ENCODE measurements at places on chromosomes 11 and 22.

GRCh38 chr11:66157182-66157864, 87.3 kb downstream of the PACS1 start:
- DNase-seq: no peak

DNA sequence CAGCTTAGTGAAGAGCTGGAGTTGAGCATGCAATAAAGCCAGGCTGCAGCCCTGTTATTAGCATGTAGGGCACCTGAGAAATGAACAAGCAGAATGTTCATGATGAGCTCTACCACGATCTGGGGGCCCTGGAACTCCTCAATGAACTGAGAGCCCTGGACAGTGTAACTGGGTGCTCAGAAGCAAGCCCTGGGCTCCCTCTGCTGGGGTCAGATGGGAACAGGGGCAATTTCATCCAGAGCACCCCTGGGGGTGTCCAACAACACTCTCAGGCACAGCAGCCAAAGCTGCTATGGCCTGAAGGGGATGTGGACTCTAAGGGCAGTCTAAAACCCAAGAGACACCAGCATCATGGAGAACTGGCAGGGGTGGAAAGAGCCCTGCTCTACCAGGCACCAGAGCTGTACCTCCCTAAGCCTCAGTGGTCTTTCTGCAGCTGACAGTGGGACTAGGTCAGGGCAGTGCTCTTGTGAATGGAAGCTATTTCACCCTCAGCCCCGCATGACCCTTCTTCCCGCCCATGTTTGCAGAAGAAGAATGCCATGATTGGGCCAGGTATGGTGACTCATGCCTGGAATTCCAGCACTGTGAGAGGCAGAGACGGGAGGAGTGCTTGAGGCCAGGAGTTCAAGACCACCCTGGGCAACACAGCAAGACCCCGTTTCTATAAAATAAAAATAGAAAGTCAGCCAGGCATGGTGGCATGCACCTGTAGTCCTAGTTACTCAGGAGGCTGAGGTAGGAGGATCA, 28.9 kb downstream of the THOC5 start:
- DNase-seq: peak; percentile 12

GRCh38 chr11:66479394-66480116, 679 bp upstream of the DPP3 start:
- DNase-seq: peak; percentile 89

- DNase-seq: no peak
Measured at GRCh38 chr22:28021116-28021997, 102.3 kb upstream of the PITPNB start.

- no peak for DNase-seq
Measured at GRCh38 chr11:92870196-92870832, 99.1 kb upstream of the MTNR1B start.

DNA sequence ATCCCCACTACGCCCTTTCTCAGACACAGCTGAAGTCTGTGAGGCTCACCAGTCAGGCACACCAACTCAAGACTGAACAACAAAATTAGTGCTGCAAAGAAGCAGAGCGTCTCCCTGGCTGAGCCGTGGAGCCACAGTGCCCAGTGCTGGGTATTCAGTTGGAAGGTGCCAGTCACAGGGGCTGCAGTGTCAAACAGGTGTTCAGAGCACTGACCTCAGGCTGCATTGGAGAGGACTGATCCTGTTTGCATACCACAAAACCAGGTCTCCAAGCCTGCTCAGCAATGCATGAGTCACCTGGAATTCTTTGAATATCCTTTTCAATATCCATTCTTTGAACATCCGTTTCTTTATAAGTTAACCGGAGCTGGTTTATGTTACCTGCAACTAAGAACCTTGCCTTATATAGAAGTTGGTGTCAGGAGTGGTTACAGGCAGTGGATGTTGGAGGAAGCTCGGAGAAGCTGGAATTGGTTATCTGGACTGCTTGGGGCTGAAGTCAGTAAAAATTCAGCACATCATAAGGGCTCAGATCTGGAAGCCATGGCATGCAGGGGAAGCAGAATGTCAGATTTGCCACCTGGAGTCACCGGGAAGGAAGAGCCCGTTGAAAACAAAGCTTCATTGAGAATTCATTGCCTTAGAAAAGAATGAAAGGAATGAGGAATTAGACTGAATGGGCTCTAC, 30.3 kb downstream of the PDGFB start:
- peak; percentile 77 for DNase-seq

DNA sequence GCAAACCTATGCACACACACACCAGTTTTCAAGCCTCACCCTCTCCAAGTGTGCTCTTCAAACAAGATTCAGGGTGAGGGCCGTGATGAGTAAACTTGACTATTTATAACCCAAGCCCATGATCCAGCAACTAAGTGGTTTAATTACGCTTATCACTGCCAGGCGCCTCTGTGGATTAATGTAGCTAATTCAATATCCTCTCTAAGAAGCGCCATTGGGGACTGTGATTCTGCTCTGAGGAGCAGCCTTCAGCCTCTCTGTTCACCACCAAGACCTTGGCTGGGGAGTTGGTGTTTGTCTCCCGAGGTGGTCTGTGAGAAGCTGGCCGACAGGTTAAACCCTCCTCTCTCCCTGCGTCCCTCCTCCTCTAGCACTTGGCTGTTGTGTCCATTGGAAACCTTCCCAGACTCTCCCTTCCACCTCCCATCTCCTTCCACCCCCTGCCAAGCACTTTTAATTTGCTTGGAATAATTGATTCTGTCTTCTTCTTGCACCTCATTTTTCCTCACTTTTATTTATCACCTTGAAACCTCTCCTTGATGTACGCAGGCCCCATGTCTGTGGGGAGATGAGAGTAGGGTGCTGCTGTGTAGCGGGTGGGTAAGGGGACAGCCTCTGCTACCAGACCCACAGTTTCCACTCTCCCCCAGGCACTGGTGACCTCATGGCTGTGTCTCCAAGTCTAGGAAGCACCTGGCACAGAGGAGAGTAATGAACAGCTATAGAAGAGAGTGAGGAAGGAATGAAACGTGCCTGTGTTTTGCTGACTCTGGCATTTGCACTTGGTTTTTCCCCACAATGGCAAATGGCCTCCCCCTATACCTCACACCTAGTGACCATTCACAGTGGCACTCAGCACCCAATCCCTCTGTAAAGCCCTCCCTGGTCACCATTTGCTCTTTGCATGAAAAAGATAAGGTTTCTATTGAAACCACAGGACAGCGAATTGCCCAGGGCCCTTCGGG, 236.6 kb downstream of the GRIK4 start:
- no peak for DNase-seq

DNA sequence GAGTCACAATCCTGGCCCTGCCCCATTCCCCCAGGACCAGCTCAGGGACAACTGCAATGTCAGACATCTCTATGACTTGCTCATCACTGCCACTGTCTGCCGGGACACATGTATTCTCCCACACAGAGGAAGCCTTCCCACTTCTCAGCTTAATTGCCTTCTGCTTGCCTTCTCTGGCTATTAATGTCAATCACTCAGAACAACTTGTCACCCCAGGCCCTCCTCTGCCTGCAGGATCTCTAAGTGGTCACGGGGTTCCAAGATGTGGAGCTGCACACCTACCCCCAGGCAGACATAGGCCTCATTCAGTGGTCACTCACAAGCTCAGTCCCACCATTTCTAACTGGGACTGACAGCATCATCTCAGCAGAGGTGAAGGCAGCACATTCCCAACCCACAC, 15.1 kb downstream of the PLEKHA7 start:
- no peak for DNase-seq

GRCh38 chr11:83007477-83007876, 64.2 kb downstream of the RAB30 start:
- DNase-seq: no peak

GRCh38 chr22:44404341-44405020, 91.7 kb upstream of the SHISAL1 start:
- no peak for DNase-seq

GRCh38 chr11:5665051-5665570, 19.8 kb downstream of the TRIM5 start:
- DNase-seq: no peak

- peak; percentile 84 for DNase-seq
Measured at GRCh38 chr11:16785520-16786128, 47.2 kb downstream of the C11orf58 start.

- no peak for DNase-seq
Measured at GRCh38 chr22:29320546-29320945, 5.0 kb upstream of the RASL10A start.

DNA sequence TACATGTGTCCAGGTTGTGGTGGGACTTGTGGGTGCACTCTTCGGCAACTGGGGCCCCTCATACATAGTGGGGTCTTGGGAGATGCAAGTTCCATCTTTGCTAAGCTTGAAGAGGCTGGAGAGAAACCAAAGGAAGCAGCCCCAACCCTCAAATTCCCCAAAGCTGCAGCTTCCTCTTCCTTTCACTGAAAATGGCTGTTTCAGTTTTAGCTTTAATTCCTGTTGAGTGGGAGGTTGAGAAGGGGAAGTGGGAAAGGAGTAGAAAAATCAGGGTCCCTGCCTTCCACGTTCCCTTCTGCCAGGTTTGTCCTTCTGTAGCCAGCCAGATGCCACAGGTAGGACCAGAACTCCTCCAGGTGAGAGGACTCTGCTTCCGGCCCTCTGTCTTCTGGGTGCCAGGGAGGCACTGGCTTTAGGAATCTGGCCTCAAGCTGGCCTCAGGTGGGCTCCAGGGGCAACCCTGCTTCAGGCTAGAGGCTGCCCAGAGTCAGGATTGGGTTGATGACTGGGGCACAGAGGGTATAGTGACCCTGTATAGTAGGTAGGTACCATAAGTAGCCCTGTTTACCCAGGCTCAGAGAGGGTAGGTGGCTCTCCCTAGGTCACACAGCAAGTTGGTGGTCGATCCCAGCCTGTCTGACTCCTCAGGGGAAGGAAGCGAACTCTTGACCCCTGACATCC, 16.2 kb downstream of the P2RY6 start:
- no peak for DNase-seq

- DNase-seq: no peak
Measured at GRCh38 chr11:11570823-11571222, 51.0 kb downstream of the GALNT18 start.

GRCh38 chr22:47446331-47446730, 683.9 kb downstream of the TBC1D22A start:
- no peak for DNase-seq
